Activated T-helper 1 cell treated with anti-CD3 and anti-CD28 coated beads, Interleukin-2, amount 50 U/mL, for 16 hours (primary cell): ENCODE measurements at places on chromosomes 16 and 17.

GRCh38 chr17:30200106-30200505, 35.4 kb downstream of the SLC6A4 start:
- DNase-seq, result no peak

DNA sequence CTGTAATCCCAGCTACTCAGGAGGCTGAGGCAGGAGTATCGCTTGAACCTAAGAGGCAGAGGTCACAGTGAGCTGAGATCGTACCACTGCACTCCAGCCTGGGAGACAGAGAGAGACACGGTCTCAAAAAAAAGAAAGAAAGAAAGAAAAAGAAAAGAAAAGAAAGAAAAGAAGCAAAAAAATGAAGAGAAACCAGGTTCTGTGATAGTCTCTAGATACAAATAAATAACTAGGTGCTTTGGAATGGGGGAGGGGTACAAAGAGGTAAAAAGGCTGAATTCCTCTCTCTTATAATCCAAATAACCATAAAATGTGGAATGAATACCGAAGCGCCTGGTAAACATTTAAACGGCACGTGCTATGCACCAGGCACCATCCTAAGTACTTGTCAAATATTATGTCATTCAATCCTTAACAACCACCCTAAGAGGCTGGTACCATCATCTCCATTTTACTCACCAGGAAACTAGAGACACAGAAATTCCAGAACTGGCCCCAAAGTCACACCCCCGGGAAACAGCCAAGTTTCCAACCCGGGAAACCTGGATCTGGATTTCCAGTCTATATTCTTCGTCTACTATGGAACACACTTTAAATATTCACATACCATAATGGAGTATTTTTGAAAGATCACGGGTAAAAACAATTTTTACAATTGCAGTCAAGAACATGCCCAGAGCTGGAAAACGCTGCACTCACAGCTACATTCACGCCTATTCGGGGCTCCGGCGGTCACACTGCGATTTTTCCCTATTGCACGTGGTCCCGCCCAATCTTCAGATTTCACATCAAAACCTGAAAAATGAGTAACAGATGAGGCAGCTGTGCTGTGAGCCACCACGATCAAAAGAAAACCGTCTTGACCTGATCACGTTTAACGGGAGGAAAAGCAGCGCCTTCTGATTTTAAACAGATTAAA, 10.5 kb downstream of the NXN start:
- DNase-seq, result no peak

GRCh38 chr16:51359141-51359955, 208.3 kb upstream of the SALL1 start:
- no peak for DNase-seq

DNA sequence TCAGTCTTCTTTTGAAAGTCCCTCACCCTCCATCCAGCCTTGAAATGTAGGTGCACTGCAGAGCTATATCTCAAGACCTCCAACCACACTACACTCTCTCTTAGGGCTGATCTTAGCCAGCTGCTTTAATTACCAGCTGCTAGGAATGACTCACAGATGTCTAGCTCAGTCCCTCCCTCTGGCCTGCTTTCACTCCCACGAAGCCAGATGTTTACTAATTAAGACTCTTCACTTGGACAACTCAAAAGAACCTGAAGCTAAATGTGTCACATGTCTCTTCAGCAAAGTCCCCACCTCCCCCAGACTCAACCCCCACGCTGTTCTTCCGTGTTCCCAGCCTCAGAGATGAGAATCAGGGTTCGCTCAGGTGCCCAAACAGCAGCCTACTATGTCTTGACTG, 2.6 kb downstream of the GTF3C1 start:
- DNase-seq, result no peak
